ENCODE measurements at places on chromosomes 4 and X.

DNA sequence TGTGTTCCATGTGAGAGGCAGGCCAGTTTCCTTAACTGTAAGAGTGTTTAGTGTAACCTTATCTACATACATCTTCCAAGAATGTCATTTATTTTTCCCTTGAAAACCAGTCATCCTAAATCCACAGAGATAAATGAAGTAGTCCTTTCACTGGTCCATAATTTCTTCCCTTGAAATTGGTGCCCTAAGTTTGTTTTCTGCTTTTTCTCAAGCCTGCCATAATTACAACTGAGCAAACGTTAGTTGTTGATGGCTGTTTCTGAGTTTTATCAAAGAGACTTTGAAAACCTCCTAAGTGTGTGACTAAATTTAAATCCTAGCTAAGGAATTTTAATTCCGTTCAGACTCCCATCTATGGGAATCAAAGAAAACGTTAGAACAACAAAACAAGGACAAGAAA is 3.6 kb upstream of the TDO2 start:
- DNase-seq: no peak

GRCh38 chr4:83315341-83315870 is 19.2 kb downstream of the HPSE start:
- DNase-seq: no peak

GRCh38 chr4:95963456-95963855 is 123.6 kb downstream of the PDHA2 start:
- no peak for DNase-seq

GRCh38 chrX:103442536-103442901 is 66.2 kb downstream of the BEX3 start:
- DNase-seq: no peak

DNA sequence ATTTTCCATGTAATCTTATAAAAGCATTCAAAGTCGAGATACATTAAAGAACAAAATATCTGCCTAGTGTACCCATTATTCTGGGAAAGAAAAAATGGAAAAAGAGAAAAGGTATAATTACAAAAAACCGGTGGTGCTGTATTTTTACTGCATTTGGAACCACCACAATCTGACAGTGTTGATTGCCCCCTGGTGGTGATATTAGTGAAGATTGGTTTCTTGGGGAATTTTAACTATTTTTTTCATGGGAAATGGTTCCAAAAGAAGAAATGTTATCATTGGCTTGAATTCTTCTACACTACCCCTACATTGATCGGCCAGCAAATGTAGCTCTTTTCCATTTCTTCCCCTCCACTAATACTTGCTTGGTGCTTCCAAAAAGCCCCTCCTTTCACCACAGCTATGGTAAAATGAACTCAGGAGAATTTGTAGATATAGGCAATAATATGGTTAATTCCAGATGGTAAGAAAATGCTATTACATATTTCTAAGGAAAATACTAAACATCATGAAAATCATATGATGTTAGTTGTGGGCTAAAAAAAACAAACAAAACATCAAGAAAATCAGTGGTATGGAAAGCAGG is 50.0 kb downstream of the COX18 start:
- no peak for DNase-seq

GRCh38 chr4:55435141-55435841 is 39.5 kb downstream of the TMEM165 start:
- no peak for DNase-seq

DNA sequence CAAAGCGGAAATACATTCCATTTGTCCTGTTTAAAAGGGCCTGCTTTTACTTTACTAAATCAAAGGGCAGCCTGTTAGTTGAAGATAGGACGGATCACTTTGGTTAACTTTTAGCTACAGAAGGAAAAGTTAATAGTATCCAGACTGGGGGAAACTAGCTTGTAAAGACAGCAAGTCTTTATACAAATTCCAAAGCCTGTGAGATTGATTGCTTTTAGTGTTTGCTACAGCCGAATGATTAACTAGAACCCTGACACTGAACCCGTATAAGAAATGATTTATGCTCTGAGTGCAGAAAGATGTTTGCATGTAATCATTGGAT is 93.4 kb downstream of the FRAS1 start:
- no peak for DNase-seq

- no peak for DNase-seq
Observed at GRCh38 chr4:55173580-55173979, 48.2 kb upstream of the KDR start.

DNA sequence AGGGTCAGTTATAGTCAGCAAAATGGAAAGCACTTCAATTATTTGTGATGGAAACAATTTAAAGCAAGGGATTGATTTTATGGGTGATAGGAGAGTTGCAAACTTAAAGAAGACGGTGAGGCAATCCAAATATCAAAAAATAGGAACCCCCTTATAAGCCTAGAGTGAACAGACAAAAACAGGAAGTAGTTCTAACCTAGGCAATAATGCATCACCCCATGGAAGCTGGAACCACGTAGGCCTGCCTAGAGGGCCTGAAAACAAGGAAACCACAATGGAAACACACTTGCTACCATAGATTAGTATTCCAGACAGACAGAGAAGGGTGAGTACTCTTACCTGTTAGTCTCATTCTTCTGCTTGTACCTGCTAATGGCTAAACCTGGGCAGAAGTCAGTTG is 13.5 kb upstream of the GK2 start:
- no peak for DNase-seq

GRCh38 chr4:173289353-173289727 is 44.8 kb downstream of the HMGB2 start:
- DNase-seq: no peak

DNA sequence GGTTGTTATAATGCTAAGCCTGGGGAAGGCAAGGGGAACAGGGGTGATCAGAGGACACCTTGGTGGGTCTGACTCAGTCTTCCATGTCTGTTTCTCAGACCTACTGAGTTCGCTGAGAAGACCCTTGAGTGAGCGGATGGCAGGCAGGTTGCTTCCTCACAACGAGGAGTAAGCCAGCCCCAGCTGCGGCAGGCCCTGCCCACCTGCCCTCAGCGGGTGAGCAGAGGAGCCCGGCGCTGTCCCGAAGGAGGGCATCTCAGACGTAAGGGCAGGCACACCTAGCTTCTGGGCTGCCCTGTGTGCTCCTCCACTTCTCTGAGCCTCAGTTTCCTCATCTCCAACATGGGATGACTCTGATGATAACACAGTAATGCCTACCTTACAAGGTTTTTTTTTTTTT is 30.3 kb downstream of the MSX1 start:
- DNase-seq: no peak

GRCh38 chrX:150502979-150503897 is 65.2 kb upstream of the MTM1 start:
- DNase-seq: no peak

GRCh38 chr4:88672987-88673386 is 24.6 kb downstream of the NAP1L5 start:
- no peak for DNase-seq
